IMR-90 (cell line): ENCODE measurements at places on chromosomes 7 and 10. TPM values are rescaled to one million over a fixed set of nuclear protein-coding genes. Genes with fewer than 3 reads are reported as not detected.

- no peak for DNase-seq
- H3K27me3 ChIP-seq, result no peaks in the 10 kb centered on the region; the same call in 1 of the 2 replicates
- H3K27ac ChIP-seq, result no peak overlapping the region
- no peaks in the 10 kb centered on the region for H3K36me3 ChIP-seq
Measured at GRCh38 chr10:7734821-7735220, 31.7 kb downstream of the ITIH2 start.

GRCh38 chr10:14604181-14605142, 170.2 kb downstream of the FAM107B start:
- peak; percentile 70 for DNase-seq
- peak overlapping the region; percentile 99 for H3K4me3 ChIP-seq
- peaks cover 9% of the 10 kb centered on the region for H3K4me1 ChIP-seq
- no peaks in the 10 kb centered on the region for H3K27me3 ChIP-seq
- peaks cover 16% of the 10 kb centered on the region for H3K36me3 ChIP-seq

- peak overlapping the region; percentile 26; the same call in 1 of the 2 replicates for H3K27ac ChIP-seq
- H3K4me3 ChIP-seq, result no peak overlapping the region
- peaks cover 2% of the 10 kb centered on the region; the same call in 1 of the 2 replicates for H3K27me3 ChIP-seq
Measured at GRCh38 chr7:50534690-50535290, 30.4 kb downstream of the DDC start.

GRCh38 chr7:34043461-34044305, 138.3 kb downstream of the BMPER start:
- no peak for DNase-seq
- H3K36me3 ChIP-seq, result no peaks in the 10 kb centered on the region
- H3K4me3 ChIP-seq, result no peak overlapping the region
- H3K27me3 ChIP-seq, result no peaks in the 10 kb centered on the region
- H3K27ac ChIP-seq, result no peak overlapping the region

DNA sequence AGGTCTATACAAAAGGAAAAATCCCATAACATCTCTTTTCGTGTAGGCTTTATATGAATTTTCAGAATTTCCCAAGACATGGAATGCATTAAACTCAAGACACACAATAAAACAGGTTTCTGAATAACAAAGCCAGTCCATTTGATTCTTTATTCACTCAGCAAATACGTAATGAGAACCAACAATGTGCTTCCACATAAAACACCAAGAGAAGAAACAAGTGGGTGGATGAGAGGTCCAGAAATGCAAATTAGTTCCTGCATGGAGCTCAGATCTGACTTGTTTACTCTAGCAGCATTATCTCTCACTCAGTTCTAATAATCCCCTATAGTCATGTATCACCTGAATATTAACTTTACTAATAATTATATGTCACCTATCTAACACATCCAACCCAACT, 249.5 kb downstream of the LRRTM3 start:
- no peak overlapping the region for H3K4me3 ChIP-seq
- no peak for DNase-seq
- no peaks in the 10 kb centered on the region for H3K36me3 ChIP-seq
- no peak overlapping the region for H3K27ac ChIP-seq
- no peaks in the 10 kb centered on the region for H3K27me3 ChIP-seq

GRCh38 chr7:47211519-47211973, 370.4 kb downstream of the TNS3 start:
- no peaks in the 10 kb centered on the region for H3K4me1 ChIP-seq
- peaks cover 58% of the 10 kb centered on the region for H3K27me3 ChIP-seq
- no peak overlapping the region for H3K4me3 ChIP-seq
- DNase-seq, result no peak

The AOC1 gene
- polyA plus RNA-seq, result not detected in 2 replicates

The BMPER gene
- 4.6 and 6.2 TPM in 2 replicates for polyA plus RNA-seq
